ENCODE measurements at places on chromosomes 11 and 22. TPM values are rescaled to one million over a fixed set of nuclear protein-coding genes. Genes with fewer than 3 reads are reported as not detected.

- DNase-seq = no peak
Measured at GRCh38 chr11:112294688-112295340, 34.2 kb upstream of the PLET1 start.

- DNase-seq = peak; percentile 30
Measured at GRCh38 chr11:73218106-73218829, at the start of gene P2RY2. P2RY2 (plus strand) TSS chr11:73218281; CDS start chr11:73234160, 15,879 bp downstream.

DNA sequence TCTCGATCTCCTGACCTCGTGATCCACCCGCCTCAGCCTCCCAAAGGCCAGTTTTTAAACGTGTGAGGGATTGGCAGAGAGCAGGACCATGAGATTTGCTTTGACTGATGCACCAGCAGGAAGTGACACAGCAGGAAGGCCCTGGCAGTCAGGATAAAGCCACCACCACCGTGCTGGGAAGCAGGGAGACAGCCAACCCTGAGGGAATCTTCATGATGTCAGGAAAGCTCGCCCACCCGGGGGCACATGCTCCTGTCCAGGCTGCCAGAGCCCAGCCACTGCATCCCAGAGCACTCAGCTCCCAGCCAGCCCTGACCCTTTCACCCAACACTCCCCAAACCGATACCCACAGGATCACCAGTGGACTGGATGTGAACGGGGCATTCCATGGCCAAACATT lies 6.1 kb downstream of the TUBGCP6 start:
- DNase-seq = no peak

GRCh38 chr11:90250970-90251369 lies 28.1 kb upstream of the CHORDC1 start:
- DNase-seq = peak; percentile 11

TRPC6 gene
- total RNA-seq = 10.7 TPM

GRCh38 chr11:121524233-121524631 lies 71.5 kb upstream of the SORL1-AS1 start:
- DNase-seq = no peak

DNA sequence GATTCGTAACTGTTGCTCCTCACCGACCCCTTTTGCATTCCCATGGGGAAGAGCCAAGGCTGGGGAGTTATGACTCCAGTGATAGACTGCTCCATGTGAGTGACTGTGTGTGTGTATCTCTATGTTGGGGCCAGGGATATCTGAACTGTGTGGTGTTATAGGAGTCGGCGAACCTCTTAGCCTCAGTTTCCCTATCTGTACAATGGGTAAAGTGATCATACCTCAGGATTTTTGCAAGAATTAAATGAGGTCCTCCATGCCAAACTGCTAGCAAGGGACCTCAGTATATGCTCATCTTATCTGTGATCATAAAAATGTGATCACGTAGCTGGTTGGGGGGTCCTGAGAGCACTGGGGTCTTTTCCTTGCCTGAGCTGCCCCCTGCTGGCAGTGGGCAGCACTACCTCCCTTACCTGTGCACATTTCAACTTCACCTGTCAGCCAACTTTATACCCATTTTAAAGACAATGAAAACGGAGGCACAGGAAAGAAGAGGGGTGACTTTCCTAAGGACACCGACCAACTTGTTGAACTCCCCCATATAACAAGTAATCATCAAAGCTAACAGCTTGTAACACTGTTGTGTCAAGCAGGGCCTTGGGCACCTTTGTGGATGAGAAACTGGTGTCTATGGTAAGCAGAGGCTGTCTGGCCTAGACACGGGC lies 1.4 kb upstream of the DPP3 start:
- DNase-seq = no peak

- no peak for DNase-seq
Measured at GRCh38 chr11:122772945-122773344, 65.4 kb upstream of the CRTAM start.

AGBL2 gene
- 11.0 TPM for total RNA-seq

TUBA8 gene
- 2.1 TPM for total RNA-seq

GRCh38 chr11:79201677-79202347 lies 239.0 kb downstream of the TENM4 start:
- DNase-seq = no peak

SCGB2A2 gene
- not detected for total RNA-seq

DNA sequence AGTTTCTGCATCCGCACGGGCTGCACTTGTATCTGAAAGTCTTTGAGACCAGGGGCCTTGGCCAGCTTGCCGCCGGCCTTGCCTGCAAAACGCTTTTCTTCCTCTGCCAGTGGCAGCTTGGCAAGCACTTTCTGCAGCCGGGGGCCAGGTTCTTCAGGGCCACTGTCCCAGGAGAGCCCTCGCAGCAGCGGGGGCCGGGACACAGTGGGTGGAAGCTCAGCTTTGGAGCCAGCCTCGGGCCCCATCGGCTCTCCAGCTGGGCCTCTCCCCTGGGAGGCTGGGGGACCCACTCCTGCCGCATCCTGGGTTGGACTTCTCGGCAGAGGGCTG lies 57.5 kb upstream of the LYVE1 start:
- DNase-seq = peak; percentile 1

GRCh38 chr11:68002938-68003845 lies 705 bp downstream of the UNC93B1 start:
- no peak for DNase-seq

- DNase-seq = no peak
Measured at GRCh38 chr11:27723687-27724086, 23.4 kb upstream of the BDNF start.

ACR gene
- 0.26 TPM for total RNA-seq

DNA sequence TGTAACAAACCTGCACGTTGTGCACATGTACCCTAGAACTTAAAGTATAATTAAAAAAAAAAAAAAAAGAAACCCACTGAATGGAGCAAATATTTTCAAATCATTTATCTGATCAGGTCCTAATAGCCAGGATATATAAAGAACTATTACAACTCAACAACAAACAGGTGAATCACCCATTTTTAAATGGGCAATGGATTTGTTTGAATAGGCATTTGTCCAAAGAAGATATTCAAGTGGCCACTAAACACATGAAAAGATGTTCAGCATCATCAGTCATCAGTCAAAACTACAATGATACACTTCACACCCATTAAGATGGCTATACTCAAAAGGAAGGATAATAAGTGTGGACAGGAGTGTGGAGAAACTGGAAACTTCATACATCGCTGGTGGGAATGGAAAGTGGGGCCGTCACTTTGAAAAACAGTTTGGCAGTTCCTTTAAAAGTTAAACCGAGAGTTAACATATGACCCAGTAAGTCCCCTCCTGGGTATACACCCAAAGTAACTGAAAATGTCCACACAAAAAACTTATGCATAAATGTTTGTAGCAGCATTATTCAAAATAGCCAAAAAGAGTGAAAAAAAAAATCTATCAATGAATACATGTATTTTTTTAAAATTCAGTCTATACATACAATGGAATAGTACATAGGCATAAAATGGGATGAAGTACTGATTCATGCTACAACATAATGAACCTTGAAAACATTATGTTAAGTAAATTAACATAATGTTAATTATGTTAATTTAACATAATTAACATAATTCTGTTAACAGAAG lies 53.1 kb downstream of the ARRB1 start:
- no peak for DNase-seq

GRCh38 chr22:38567531-38568285 lies 2.3 kb downstream of the DMC1 start:
- no peak for DNase-seq

PRDM11 gene
- 35.1 TPM for total RNA-seq

- DNase-seq = no peak
Measured at GRCh38 chr22:22386602-22387385, 121.7 kb downstream of the ZNF280B start.
